Activated T-helper 1 cell treated with anti-CD3 and anti-CD28 coated beads, Interleukin-12 subunit alpha, Interleukin-12 subunit beta, Interleukin-2, Interleukin-4 antibody, amounts not matched to agents 30 ng/mL and 10 ng/mL and 1 ng/mL, durations not matched to agents 14 hours and 24 hours and 36 hours (primary cell): ENCODE measurements at places on chromosomes 5 and 9. TPM values are rescaled to one million over a fixed set of nuclear protein-coding genes. Genes with fewer than 3 reads are reported as not detected.

GRCh38 chr5:36655161-36655560, 48.8 kb downstream of the SLC1A3 start:
- no peaks in the 10 kb centered on the region for H3K4me1 ChIP-seq
- H3K27ac ChIP-seq = no peak overlapping the region
- H3K27me3 ChIP-seq = peaks cover 17% of the 10 kb centered on the region

DNA sequence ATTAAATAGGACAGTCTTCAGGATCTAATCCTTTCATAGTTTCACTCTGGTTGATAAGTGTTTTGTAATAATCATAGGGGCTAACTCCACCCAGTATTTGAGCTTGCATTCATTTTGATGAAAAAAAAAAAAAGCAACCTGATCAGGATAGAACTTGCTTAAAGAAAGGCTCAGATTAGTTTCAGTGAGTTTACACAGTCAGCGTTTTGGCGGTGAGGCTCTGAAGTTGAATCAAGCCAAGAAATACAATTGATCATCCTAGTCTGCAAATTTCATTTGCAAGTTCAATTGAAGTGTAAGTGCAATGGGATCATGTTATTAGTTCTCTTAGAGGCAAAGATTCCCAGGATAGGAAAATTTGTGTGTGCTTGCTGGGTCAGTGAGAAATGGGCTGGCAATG, 159.7 kb upstream of the ELL2 start:
- no peak for DNase-seq
- no peak overlapping the region for H3K27ac ChIP-seq
- peaks cover 10% of the 10 kb centered on the region for H3K27me3 ChIP-seq
- H3K4me3 ChIP-seq = no peak overlapping the region
- H3K4me1 ChIP-seq = peaks cover under 1% of the 10 kb centered on the region
- H3K36me3 ChIP-seq = no peaks in the 10 kb centered on the region

GRCh38 chr5:176588297-176588696, 21.7 kb downstream of the GPRIN1 start:
- DNase-seq = no peak
- no peak overlapping the region for H3K4me3 ChIP-seq
- no peaks in the 10 kb centered on the region for H3K27me3 ChIP-seq
- no peaks in the 10 kb centered on the region for H3K36me3 ChIP-seq

DNA sequence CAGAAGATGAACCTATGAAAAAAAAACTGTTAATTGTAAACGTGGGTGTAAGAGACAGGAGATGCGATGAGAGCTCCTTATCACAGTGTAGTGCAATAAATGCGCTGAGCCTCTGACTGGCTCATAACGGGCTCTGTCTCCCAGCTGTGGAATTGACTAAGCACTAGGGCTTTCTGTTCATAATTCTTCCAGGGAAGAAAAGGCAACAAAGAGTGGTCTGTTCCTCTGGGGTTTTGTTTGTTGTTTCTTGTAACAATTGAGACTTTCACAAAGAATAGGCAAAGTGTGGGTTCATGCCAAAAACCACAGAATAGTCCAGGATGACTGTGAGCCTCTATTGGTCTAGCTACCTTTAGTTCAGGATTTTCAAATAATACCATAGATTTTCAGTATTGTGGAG, 39.4 kb downstream of the UBE2QL1 start:
- H3K4me3 ChIP-seq = no peak overlapping the region
- peaks cover 52% of the 10 kb centered on the region for H3K4me1 ChIP-seq
- peaks cover 3% of the 10 kb centered on the region for H3K27me3 ChIP-seq
- no peak overlapping the region for H3K27ac ChIP-seq
- H3K36me3 ChIP-seq = no peaks in the 10 kb centered on the region

DNA sequence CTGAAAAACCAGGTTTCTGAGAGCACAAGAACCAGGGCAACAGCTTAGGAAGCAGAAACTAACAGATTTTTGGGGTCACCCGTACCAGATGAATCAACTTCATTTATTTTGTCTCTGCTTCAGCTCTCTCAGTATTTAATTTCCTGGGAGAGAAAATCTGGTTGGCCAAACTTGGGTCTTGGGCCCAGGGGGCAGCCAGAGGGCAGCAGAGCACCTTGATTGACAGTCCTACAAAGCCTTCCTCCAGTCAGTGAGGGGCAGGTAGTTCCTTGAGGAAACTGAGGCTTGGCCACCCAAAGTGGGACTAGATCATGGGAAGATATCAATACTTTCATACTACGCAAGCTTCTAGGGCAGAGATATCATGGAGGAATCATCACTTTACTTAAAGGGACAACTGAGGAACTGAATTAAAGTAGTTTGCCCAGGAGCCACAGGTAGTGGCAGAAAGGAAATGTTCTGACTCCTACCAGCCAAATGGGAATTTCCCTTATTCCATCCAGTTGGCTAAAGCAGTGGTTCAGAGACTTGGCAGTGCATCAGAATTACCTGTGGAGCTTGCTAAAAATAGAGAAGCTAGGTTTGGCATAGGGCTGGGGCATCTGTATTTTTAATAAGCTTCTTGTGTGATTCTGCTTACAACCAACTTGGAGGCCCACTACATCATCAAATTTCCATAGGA, 21.5 kb upstream of the ARHGAP26 start:
- H3K4me1 ChIP-seq = peaks cover 16% of the 10 kb centered on the region
- H3K27ac ChIP-seq = no peak overlapping the region
- no peak for DNase-seq
- peaks cover 2% of the 10 kb centered on the region for H3K27me3 ChIP-seq

DNA sequence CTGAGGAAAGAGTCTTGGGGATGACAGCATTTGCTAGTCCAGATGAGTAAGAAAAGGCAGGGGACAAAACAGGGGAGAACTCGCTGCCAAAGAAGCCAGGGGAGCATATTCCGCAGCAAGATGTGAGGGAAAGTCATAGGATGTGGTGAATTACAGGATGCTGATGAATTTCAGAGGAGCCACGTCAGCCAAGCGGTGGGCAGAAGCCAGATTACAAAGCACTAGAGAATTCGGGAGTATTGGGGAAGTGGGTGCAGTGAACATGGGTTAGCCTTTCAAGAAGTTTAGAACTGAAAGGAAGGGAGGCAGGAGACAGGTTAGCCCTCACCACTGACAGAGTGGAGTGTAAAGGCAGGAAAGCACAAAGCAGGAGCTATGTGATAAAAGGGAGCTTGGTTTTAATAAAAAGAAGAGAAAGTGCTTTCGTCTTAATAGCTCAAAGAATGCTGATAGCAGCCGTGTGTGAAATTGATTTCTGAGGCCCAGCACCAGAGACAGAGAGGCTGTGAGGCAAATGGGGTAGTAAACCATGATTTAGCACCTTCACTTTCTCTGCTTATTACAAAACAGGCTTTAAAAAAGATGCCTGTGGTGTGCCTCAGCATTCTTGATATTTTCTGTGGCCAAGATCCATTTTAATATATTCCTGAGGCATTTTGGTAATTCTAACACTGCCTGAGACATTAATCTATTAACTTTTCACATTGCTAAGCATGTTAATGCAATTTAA, 16.9 kb downstream of the ADAMTSL1 start:
- DNase-seq = no peak
- H3K4me1 ChIP-seq = no peaks in the 10 kb centered on the region
- no peak overlapping the region for H3K4me3 ChIP-seq

DNA sequence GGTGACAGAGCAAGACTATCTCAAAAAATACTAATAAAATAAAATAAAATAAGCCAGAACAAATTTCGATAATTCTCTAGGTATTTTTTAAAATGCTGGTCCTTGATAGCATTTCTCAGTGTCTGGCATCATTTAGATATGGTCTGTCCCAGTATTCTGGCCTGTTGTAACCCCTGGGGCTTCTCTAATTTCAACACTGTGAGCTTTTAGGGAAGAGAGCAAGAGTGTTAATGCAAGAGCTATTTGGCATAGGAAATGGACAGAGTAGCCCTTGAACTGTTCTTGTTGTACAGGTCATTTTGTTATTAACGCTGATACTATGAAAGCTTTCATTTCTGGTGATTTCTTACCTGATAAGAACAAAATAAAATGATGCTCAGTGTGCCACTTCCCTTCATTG, 112.2 kb upstream of the ZNF608 start:
- no peaks in the 10 kb centered on the region for H3K36me3 ChIP-seq
- H3K4me1 ChIP-seq = no peaks in the 10 kb centered on the region
- DNase-seq = no peak
- H3K27ac ChIP-seq = no peak overlapping the region
- H3K4me3 ChIP-seq = no peak overlapping the region
- no peaks in the 10 kb centered on the region for H3K27me3 ChIP-seq

DNA sequence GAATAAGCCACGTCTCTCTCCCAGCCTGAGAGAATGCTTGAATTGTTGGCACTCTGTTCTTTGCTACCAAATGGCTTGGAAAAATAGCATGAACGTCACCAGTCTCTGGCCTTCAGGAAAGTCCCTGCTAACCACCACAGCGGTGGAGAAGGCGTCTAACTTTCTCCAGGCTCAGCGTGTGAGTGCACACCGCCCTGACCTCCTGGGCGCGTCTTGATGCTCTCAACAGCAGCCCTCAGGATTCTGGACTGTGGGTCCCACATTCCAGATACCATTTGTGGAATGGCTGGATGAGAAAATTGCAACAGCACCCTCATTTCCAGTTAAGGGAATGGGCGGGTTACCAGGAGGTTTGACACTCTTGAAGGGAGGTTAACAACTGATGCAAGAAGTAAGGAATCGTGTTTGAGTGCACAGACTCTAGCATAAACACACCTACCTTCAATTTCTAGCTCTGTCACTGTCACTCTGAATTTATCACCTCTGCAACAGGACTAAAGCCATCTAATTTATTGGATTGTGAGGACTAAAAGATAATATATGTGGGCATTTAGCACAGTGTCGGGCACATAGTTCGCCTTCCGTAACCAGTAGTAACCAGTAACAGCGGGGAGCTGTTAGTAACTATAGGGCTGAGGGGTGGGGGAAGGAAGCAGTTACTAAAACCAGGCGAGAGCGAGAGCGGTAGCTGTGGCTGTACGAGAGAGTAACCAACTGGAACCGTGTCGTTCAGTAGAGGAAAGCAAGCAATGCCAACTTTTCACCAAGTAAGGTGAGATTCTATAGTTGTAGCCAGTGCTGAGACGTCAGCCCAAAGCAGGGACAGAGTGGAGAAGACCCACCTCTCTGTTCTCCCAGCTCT, 807 bp upstream of the PLGRKT start:
- peaks cover 32% of the 10 kb centered on the region for H3K36me3 ChIP-seq
- peaks cover 71% of the 10 kb centered on the region for H3K4me1 ChIP-seq
- peak overlapping the region; percentile 93 for H3K27ac ChIP-seq
- no peaks in the 10 kb centered on the region for H3K27me3 ChIP-seq
- DNase-seq = peak; percentile 63

DNA sequence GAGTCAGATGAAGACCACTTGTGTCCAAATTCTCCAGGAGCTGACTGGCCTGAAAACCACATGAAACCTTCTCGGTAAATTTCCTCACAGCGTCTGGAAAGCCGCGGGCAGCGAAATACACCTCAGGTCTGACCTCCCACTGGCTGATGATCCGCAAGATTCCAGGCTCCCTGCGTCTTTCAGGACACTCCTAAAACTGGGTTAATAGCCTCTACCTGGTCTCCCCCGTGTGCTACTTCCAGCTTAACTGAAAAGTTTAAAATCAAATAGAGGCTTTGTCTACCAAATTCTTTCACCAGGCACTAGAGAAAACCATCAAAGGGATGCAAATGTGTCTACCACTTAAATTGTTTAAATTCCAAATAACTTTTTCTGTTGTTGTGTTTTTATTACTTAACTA, 312.6 kb downstream of the DRD1 start:
- no peak for DNase-seq
- no peak overlapping the region for H3K4me3 ChIP-seq
- no peak overlapping the region for H3K27ac ChIP-seq
- H3K27me3 ChIP-seq = no peaks in the 10 kb centered on the region
- no peaks in the 10 kb centered on the region for H3K4me1 ChIP-seq

GRCh38 chr5:163658702-163659567, 153.5 kb downstream of the MAT2B start:
- no peaks in the 10 kb centered on the region for H3K27me3 ChIP-seq
- H3K4me1 ChIP-seq = no peaks in the 10 kb centered on the region
- H3K27ac ChIP-seq = no peak overlapping the region

DNA sequence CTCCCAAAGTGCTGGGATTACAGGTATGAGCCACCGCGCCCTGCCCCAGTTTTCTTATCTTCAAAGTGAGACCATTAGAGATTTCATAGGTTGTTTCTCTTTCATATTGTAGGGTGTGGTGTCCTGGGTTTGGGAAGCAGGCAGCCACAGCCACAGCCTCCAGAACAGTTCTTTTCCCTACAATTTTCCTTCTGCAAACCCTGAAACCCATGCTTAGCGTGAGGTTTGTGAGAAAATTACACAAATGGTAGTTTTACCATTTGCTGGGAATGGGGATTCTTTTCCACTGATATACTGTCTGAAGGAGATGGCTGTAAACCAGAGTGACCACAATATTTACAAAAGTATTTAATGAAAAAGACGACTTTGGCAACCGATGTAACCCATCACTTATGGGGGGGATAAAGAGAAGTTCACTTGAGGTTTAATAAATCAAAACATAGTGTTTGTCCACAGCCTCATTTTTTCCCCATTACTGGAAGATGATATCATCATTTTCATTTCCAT, 26.7 kb upstream of the ECM2 start:
- H3K4me1 ChIP-seq = no peaks in the 10 kb centered on the region
- H3K27me3 ChIP-seq = no peaks in the 10 kb centered on the region
- DNase-seq = no peak
- H3K4me3 ChIP-seq = no peak overlapping the region
- peaks cover 2% of the 10 kb centered on the region for H3K36me3 ChIP-seq
- no peak overlapping the region for H3K27ac ChIP-seq

GRCh38 chr5:159156426-159157238, 52.7 kb downstream of the RNF145 start:
- no peak overlapping the region for H3K4me3 ChIP-seq
- peak; percentile 25 for DNase-seq
- H3K27ac ChIP-seq = no peak overlapping the region
- H3K36me3 ChIP-seq = peaks cover 40% of the 10 kb centered on the region
- no peaks in the 10 kb centered on the region for H3K27me3 ChIP-seq

- H3K27me3 ChIP-seq = peaks cover 23% of the 10 kb centered on the region
- DNase-seq = no peak
- H3K27ac ChIP-seq = no peak overlapping the region
- H3K4me1 ChIP-seq = peaks cover 9% of the 10 kb centered on the region
- H3K4me3 ChIP-seq = no peak overlapping the region
Measured at GRCh38 chr5:157989296-157989695, 130.4 kb upstream of the CLINT1 start.

GRCh38 chr5:32027717-32028458, 146.2 kb downstream of the GOLPH3 start:
- peaks cover 2% of the 10 kb centered on the region for H3K27me3 ChIP-seq
- no peak overlapping the region for H3K27ac ChIP-seq
- peaks cover 4% of the 10 kb centered on the region for H3K4me1 ChIP-seq
- no peak for DNase-seq

GRCh38 chr9:113348437-113348836, 904 bp upstream of the BSPRY start:
- no peak for DNase-seq
- H3K36me3 ChIP-seq = peaks cover 8% of the 10 kb centered on the region
- no peaks in the 10 kb centered on the region for H3K27me3 ChIP-seq
- H3K27ac ChIP-seq = peak overlapping the region; percentile 54
- H3K4me3 ChIP-seq = peak overlapping the region; percentile 82
- H3K4me1 ChIP-seq = peaks cover 68% of the 10 kb centered on the region

- H3K27ac ChIP-seq = no peak overlapping the region
- no peak overlapping the region for H3K4me3 ChIP-seq
- DNase-seq = no peak
- peaks cover 55% of the 10 kb centered on the region for H3K4me1 ChIP-seq
- H3K36me3 ChIP-seq = peaks cover 10% of the 10 kb centered on the region
Measured at GRCh38 chr5:62259699-62260250, 46.2 kb upstream of the KIF2A start.

SLC6A18 gene
- total RNA-seq = not detected in 2 replicates

MCCC2 gene
- total RNA-seq = 49.8 and 53.8 TPM in 2 replicates

STC2 gene
- 25.4 and 27.7 TPM in 2 replicates for total RNA-seq

BAAT gene
- 0.08 TPM in 1 of 2 replicates, not detected in the other for total RNA-seq

CEL gene
- 1.8 and 2.0 TPM in 2 replicates for total RNA-seq

LHX6 gene
- 0.08 TPM in 1 of 2 replicates, not detected in the other for total RNA-seq

SLC1A3 gene
- not detected in 2 replicates for total RNA-seq

EPB41L4B gene
- 2.0 and 2.2 TPM in 2 replicates for total RNA-seq
